SK-N-SH treated with all-trans-retinoic acid at 6 μM for 48 hours (cell line): ENCODE measurements at places on chromosomes 16 and 17.

DNA sequence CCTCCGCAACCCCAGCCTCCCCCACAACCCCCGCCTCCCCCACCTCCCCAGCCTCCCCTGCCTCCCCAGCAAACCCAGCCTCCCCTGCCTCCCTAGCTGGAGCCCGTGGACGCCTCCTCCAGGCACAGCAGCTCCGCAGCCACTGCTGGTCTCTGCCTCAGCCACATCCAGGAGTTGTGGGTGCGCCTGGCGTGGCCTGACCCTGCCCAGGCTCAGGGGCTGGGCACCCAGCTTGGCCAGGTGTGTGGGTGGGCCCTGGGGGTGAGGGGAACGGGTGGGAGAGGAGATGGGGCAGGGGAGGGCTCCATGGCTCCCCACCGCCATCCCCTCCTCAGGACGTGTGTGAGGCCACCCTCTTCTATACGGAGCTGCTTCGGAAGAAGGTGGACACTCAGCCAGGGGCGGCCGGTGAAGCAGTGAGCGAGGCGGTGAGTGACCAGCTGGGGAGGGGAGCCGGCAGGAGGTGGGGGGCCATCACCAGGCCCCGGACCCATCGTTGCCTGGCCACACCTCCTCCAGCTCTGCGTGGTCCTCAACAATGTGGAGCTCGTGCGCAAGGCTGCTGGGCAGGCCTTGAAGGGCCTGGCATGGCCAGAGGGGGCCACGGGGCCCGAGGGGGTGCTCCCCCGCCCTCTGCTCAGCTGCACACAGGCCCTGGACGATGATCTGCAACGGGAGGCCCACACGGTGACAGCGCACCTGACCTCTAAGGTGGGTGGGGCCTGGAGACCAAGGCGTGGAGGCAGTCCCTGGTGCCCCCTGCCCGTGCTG, 5.8 kb downstream of the TSR3 start:
- ATAC-seq: no peak

GRCh38 chr16:68538880-68539701, at the start of gene ZFP90:
Gene ZFP90, plus strand, starts transcription at chr16:68539291. Its CDS starts 502 bp downstream, at chr16:68539793.
- peak; percentile 98 for ATAC-seq

DNA sequence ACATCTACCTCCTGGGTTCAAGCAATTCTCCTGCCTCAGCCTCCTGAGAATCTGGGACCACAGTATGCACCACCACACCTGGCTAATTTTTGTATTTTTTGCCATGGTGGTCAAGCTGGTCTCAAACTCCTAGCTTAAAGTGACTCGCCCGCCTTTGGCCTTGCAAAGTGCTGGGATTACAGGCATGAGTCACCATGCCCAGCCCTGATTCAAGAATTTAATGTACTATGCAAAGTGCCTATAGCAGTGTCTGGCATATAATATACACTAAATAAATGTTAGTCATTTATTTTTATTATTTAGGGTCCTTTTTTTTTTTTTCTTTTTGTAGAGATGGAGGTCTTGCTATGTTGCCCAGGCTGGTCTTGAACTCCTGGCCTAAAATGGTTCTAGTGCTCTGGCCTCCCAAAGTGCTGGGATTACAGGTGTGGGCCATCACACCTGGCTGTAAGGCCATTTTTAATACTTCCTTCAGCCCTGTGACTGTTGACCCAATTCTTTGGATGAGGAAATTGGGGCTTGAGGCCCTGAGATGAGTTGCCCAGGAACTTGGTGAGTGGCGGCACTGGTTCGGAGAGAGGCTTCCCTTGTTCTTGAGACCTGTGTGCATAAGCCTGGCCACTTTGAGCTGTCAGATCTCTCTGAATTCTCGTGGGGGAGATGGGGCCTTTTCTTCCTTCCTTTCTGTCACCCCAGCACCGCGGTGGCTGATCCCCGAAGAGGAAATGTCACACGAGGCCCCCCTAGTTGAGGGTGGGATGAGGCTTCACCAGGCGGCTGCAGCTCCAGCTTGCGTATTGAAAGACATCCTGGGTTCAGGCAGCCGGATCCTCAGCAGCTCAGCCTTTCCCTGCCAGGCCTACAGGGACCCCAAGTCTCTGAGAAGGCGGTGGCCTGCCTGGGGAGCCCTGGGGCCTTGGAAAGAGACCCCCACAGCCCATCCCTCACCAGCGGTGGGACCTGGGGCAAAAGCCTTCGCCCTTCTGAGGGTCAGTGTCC, 38.7 kb downstream of the LAT start:
- no peak for ATAC-seq

DNA sequence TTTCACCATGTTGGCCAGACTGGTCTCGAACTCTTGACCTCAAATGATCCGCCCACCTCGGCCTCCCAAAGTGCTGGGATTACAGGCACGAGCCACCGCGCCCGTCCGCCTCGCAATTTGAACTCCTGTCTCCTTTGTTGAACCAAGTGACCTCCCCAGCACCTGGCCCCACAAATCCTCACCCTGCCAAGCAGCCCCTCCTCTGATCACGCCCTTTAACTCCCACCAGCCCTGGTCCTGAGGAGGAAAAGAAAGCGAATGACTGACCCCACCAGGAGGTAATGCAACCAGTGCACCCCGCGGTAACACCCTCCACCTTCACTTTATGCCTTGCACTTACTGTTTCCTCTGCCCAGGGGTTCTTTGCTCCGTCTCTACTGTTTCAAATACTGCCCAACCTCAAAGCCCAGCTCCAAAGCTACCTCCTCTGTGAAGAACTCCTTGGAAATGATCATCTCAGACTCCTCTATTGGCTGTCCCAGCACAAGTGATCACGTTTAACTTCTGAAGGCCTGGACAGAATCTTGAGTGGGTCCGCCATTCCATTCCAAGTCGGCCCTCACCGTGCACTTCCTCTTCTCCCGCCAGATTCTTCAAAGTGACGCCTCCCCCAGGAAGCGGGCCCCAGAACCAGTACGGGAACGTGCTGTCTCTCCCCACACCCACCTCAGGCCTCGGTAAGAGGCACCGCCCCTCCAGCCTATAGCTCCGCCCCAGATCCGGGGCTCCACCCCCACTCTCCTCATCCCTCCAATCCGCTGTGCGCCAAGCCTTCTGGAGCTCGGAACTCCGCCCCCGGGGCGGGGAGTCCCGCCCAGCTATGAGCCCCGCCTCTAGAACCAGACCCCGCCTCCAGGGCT, 4.4 kb downstream of the CD19 start:
- peak; percentile 84 for ATAC-seq

- ATAC-seq: no peak
Observed at GRCh38 chr16:79351927-79352326, 248.6 kb downstream of the MAF start.

DNA sequence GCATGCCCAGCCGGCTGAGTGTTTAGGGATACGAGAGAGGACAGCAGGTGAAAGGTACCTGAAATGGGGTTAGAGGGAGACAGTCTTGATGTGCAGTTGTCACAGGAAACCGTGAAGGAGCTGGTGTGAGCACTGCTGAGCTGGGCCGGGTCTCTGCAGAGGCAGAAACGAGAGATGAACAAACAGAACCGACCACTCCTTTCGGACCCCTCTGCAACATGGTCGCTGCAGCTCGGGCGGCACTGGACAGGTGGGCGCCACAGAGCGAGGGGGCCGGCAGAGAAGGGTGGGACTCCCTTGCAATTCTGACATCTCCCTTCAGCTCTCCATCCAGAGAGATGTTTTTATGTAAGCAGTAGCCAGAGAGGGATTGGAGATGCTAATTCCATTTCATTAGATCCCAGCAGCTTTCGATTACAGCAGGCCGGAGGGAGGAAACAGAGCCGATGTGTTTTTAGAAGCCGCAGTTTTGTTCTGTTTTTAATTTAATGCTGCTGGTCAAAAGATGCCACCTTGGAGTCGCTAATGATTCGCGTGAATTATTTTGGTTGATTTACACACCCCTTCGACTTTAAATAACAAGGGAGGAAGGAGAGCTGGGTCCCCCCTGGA, 86.3 kb upstream of the RPL38 start:
- no peak for ATAC-seq

- no peak for ATAC-seq
Observed at GRCh38 chr17:62670202-62670821, 42.8 kb downstream of the MRC2 start.

- no peak for ATAC-seq
Observed at GRCh38 chr17:79255926-79256585, 181.4 kb downstream of the ENGASE start.

- ATAC-seq: peak; percentile 35
Observed at GRCh38 chr17:3802461-3803307, 1.7 kb upstream of the ITGAE start.

DNA sequence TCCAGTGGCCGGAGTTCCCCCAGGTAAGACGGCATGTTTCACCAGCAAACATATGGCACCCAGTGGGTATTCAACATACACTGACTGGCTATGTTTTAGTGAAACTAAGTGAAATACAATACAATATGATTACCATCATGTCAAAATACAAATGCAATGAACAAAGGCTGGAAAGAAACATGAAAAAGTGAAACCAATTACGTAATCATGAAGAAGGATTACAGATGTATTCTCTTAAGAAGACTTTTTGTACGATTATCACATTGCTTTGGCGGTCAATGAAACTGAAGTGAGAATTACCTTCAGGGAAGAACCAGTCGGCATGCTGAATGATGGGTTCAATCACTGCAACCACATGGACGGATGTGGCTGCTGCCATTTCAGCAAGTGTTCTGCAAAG, 71.7 kb downstream of the ARHGAP17 start:
- ATAC-seq: no peak

GRCh38 chr16:2720064-2720457, at the start of gene PRSS27:
Gene PRSS27, minus strand, starts transcription at chr16:2720224. Its CDS starts 64 bp downstream, at chr16:2720160.
- ATAC-seq: no peak

- ATAC-seq: peak; percentile 68
Observed at GRCh38 chr16:53071748-53072301, 17.0 kb downstream of the CHD9 start.

DNA sequence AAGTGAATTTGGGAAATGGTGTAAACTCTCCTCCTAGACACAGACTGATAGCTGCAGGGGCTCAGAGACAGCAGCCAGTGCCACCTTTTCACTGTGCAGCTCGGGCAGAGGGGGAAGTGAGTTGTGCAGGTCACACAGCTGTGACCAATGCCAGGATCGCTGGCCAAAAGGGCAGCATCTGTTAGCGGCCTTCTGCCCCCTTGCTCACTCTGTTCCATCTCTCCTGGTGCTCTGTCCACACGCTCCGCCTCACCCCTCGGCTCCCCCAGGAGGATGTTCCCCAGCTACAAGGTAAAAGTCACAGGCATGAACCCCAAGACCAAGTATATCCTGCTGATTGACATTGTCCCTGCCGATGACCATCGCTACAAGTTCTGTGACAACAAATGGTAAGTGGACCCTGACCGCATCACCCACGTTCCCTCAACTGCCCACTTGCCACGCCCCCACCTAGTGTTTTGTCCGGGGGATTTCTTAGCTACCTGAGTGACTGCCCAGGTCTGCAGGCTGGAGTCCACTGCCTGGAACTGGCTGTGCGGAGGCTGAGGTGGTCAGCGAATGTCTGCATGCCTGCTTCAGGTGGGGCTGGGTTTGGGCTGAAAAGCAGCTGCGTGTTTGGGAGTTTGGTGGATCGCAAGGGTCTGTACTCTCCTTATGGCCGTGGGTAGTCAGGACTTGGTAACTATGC, 13.5 kb downstream of the TBX4 start:
- no peak for ATAC-seq

- ATAC-seq: no peak
Observed at GRCh38 chr16:57958544-57958943, 12.4 kb downstream of the CNGB1 start.

DNA sequence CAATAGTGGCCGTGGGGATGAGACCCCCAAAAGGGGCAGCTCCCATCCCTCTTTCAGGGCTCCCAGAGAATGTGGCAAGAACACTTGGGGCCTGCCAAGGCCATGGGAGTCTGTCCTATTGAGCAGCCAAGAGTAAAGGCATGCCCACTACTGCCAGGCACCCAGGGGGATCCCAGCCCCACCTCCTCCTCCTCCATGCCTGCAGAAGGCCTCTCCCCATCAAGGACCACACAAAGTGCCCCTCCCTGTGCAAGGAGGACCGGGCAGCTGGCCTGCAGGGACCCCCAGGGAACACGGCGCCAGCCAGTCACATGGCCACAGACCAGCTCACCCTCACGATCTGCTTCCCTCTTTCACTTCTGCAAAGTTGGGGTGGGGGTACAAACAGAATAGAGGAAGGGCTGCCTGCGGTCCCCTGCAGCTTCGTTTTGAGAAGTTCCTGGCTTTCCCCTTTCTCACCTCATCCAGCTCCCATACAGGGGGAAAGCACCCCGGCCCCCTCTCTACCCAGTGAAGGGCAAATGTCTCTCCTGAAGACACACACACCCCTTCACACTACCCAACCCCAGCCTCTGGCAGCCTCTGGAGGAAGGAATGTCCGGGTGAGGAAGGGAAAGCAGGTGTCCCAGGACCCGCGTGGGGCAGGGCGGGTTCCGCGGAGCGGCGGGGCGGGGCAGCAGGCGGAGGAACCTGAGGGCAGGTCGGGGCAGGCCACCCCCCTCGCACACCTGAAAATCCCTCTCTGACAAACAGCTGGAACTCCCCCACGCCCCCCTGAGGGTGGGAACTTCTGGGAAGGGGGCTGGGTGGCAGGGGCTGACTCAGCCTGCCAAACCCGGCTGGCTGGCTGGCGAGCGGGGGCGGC, 2.0 kb downstream of the PPP1R9B start:
- ATAC-seq: peak; percentile 36

- no peak for ATAC-seq
Observed at GRCh38 chr17:65683428-65683827, 122.0 kb upstream of the AXIN2 start.

GRCh38 chr17:80848449-80849102, 143.1 kb upstream of the CHMP6 start:
- ATAC-seq: no peak

- ATAC-seq: no peak
Observed at GRCh38 chr17:44604768-44605485, 47.6 kb downstream of the FZD2 start.

- no peak for ATAC-seq
Observed at GRCh38 chr17:21463204-21463661, 87.1 kb downstream of the KCNJ12 start.

GRCh38 chr16:50578137-50578536, 29.9 kb downstream of the NKD1 start:
- no peak for ATAC-seq

DNA sequence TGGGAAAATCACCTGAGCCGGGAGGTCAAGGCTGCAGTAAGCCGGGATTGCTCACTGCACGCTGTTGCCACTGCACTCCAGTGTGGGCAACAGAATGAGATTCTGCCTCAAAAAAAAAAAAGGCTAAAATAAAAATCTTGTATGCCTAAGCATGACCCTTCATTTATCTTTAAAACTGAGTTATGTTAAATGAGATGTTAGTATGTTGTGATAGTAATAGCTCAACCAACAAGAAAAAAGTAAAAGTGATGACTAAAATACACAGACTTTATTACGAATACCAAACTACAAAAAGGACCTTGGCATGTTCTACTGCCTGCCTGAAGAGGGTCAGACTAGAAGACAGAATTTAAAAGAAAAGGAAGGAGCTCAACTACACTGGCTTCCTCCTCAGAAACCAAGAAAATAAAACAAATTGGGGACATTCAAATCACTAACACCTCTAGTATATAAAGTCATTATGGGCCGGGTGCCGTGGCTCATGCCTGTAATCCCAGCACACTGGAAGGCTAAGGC, 4.4 kb downstream of the SMURF2 start:
- no peak for ATAC-seq

DNA sequence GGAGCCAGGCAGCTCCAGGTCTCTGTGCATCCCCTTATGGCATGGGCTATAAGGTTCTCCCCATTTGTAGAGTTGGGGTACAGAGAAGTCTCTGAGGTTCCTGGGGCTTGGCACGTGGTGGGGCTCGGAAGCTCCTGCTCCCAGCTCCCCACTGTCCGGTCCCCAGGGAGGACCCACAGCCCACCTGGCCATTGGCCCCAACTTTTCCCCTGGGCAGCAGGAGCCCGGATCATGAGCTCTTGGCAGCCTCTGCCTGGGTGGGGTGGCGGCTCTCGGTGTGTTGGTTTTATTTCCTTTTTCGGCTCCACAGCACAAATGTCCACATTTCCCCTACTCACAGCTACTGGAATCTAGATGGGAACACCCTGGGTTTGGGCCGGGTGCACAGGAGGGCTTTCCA, 30.5 kb downstream of the GSE1 start:
- ATAC-seq: no peak
